ENCODE measurements at places on chromosomes 4 and X. TPM values are rescaled to one million over a fixed set of nuclear protein-coding genes. Genes with fewer than 3 reads are reported as not detected.

Gene MAGEB10
- not detected for total RNA-seq

Gene CD99L2
- 11.3 TPM for total RNA-seq

Gene AFM
- total RNA-seq, result not detected

Gene TMEM156
- total RNA-seq, result 0.70 TPM

Gene PRICKLE3
- 11.5 TPM for total RNA-seq

Gene PLS3
- total RNA-seq, result 21.2 TPM

DNA sequence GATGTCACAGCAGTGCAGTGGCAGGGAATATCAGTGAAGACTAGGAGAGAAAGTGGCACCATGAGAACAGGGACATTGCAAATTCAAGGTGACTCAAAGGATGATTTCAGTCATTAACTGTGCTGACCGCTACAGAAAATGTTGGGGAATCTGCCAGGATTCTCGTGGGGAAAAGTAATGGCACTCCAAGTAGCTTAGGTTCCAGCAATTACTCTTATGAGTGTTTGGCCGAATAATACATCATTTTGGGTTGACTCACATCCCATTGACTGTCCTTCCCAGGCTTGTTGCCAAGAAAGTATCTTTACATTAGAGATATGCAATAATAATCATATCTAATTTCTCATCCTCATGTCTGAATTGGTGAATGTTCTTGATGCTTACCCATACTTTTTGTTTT is 1411.1 kb upstream of the PCDH7 start:
- no peak for DNase-seq

DNA sequence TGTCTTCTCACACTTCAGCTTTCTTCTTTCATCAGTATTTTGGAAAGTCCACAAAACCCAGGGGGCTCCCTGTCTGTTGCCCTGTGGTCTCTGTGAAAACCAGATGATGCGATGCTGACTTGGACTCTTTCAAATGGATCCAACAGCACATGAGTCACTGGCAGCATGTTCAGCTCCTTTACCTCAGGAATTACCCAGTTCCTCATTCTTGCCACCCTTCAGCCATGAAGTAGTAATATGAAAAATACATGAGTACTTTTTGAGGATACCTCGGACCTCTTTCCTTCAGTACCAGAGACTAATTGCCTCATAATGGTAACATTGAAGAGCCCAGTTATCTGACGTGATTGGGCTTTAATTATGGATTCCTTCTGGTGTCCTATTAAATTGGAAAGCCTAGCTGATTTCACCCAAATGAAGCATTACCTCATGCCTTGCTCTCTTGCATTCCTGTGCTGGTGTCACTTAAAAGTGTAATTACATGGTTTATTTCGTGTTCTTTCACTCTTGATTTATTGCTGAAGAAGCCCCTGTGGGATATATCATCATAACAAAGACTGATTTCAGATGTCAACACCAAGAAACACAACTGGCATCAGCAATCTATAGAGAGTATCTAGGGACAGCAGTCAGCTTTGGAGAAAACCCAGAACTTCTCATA is 63.4 kb downstream of the NFKB1 start:
- DNase-seq, result no peak
